ENCODE measurements at places on chromosomes 3 and 15.

- no peak for DNase-seq
Observed at GRCh38 chr15:40183636-40184463, 23.0 kb downstream of the BUB1B start.

DNA sequence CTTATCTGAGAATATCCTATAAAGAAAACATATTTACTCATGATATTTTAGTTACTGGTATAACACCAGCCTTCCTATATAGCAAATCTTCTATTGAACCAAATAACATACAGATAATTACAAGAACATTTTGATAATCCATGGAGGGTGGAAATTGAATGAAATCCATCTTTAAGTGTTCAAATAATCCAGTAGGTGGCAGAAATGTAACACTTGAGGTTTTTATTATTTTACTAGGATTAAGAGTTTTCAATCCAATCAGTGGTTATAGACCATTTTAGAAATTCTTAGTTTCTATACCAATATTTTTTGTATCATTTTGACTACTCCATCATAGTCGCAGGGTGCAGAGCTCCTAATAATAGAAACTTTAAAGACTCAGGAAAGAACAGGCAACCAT is 101.9 kb upstream of the KCNH8 start:
- DNase-seq: no peak

- no peak for DNase-seq
Observed at GRCh38 chr3:183244981-183245476, 8.0 kb upstream of the B3GNT5 start.

- DNase-seq: no peak
Observed at GRCh38 chr15:51253366-51253765, 85.0 kb downstream of the CYP19A1 start.

DNA sequence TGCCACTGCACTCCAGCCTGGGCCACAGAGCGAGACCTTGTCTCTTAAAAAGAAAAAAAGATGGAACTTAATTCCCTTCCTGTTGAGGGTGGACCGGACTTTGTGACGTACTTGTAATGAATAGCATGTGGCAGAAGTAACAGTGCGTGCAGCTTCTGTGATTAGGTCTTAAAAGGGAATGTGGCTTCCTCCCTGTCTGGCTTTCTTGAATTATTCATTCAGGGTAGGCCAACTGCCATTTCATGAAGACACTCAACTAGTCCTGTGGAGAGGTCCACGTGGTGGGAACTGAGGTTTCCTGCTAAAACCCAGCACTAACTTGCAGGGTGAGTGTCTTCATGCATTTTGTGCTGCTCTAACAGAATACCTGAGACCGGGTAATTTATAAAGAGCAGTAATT is 98.9 kb upstream of the PIAS1 start:
- no peak for DNase-seq

DNA sequence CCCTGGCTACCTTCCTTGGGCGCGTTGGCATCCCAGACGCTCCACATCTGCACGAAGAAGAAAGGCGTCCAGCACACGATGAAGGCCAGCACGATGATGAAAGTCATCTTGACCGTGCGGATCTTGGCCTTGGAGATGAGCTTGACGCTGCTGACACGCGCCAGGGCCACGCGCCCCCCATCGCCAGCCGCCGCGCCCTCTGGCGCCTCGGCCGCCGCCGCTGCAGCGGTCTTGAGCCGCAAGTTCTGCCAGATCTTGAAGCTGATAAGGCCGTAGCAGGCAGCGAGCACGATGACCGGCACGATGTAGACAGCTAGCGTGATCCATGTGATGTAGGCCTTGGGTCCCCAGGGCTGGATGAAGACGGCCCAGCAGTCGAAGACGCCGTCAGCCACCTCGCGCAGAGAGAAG is 2.2 kb downstream of the OXTR start:
- no peak for DNase-seq

GRCh38 chr3:99332718-99333117 is 305.7 kb upstream of the COL8A1 start:
- no peak for DNase-seq

DNA sequence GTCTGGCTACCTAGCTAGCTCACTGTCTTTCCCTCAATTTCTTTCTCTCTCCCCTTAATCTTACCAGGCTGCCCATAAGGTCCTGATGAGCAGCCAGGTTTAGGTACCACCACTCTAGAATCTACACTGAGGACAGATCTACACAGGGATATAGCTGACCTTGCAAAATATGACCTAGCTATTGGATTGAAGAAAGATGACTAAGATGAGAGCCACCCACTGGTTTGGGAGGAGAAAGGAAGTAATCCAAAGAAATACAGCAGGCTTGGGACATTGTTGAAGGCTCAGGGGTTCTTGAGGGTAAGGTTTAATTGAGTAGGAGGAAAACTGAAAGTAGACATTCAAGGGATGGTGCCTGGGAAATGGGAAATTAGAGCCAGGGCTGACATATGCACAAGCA is 142.0 kb upstream of the TMC3 start:
- DNase-seq: no peak

DNA sequence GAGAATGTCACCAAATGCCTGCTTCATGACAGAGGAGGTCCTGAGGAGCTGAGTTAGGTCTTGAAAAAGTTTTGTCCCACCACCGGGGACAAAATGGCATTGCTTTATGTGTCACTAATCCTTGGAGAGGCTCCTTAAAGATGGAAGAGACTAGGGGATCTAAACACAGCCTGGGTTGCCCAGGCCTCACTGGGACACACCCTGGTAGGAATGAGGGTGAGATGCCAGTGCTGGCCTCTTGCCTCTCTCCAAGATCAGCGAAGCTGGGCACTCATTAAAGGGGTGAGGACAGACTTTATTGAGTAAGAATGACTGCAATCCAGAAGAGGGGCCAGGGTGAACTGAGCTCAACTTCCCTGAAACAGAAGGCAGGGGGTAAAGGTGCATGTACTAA is 58.5 kb upstream of the KLF13 start:
- DNase-seq: no peak

DNA sequence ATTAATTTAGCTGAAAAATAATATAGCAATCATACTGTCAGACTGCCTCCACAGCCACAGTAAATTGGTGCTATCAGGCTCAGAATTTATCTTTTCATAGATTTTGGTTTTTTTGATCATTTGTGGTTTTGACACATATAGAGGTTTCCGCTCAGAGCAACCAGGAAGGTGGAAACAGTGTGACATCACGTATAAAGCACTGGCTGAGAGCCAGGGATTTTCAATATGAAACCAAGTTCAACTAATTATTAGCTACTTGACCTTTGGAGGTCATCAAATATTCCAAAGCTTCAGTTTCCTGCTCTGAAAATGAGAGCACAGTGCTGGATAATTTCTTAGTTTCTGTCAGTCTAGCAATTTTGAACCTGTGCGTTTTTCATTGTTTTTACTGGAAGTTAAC is 433.8 kb upstream of the SUCLG2 start:
- DNase-seq: no peak

DNA sequence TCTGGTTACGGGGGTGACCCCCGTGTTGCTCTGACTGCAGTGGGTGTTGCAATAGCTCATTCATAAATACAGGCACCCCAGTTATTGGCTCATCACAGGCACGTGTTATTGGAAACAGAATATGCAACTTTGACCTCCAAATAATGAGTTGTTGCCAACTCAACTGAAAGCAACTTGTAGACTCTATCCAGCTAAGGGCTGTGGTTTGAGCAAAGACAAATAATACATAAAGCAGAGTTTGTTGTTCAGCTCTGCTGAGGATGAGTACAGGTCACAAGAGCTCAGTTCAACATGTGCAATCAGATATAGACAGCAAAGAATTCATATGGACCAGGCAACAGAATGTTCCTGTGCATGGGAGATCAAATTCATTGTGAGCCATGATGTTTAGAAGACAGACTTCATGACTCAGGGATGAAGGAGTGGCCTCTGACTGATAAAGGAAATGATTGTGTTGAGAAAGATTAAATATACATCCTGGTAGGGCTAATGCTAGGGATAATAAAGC is 87.6 kb upstream of the LRIG1 start:
- DNase-seq: no peak

DNA sequence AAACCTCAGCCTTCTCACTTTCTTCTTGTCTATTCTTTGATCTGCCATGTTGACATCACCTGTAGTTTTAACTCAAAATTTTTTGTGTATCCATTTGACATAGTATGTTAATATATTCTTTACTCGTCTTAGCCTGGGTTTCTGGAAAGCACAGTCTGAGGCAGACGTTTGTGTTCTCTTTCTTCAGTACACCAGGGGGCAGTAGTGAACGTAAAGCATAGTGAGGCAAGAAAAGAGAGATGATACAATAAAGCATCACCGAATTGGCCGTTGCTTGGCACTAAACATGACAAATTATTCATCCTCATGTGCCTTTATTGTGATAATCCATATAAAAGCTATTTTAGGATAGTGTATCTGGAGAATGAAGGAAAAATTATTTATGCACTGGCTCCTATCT is 141.0 kb upstream of the MYRIP start:
- DNase-seq: no peak

- no peak for DNase-seq
Observed at GRCh38 chr15:82850731-82851130, 41.3 kb downstream of the WHAMM start.

GRCh38 chr3:168267179-168267578 is 171.5 kb upstream of the GOLIM4 start:
- DNase-seq: no peak

GRCh38 chr3:197132916-197133530 is 103.4 kb upstream of the MELTF start:
- no peak for DNase-seq

GRCh38 chr15:44066211-44066827 is 128.8 kb downstream of the FRMD5 start:
- peak; percentile 52 for DNase-seq

GRCh38 chr3:185059766-185060165 is 93.1 kb downstream of the C3orf70 start:
- no peak for DNase-seq

- no peak for DNase-seq
Observed at GRCh38 chr3:69961706-69962439, 37.7 kb upstream of the SAMMSON start.

DNA sequence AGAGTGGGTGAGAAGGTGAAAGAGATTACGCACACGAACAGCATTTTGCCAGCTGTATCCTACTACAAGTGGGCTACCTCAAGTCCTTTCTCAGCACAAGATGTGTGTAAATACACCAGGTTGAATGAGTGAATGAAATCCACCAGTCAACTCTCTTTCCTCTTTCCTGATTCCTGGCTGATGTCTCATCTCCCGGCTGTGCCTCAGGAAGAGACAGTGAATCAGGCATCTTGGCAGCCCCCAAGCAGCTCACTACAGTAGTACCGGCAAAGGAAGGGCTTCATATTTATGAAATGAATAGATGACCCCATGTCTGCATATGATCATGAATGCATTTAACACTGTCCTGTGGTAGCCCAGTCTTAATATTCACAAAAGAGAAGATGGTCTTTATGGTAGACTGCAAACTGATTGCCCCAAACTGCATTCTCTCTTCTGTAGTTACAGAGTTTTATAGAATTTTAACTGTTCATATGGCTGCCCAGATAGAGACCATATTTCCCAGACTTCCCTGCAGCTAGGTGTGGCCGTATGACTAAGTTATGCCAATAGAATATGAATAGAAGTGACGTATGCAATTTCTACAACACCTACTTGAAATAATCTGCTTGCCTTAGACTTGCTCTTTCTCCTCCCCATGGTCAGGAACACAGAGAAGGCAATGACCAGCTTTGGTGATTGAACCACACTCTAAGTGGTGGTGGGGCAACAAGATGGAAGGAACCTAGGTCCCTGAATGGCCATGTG is 22.7 kb downstream of the MGLL start:
- DNase-seq: peak; percentile 60

GRCh38 chr15:67241132-67241855 is 13.2 kb downstream of the AAGAB start:
- DNase-seq: no peak

DNA sequence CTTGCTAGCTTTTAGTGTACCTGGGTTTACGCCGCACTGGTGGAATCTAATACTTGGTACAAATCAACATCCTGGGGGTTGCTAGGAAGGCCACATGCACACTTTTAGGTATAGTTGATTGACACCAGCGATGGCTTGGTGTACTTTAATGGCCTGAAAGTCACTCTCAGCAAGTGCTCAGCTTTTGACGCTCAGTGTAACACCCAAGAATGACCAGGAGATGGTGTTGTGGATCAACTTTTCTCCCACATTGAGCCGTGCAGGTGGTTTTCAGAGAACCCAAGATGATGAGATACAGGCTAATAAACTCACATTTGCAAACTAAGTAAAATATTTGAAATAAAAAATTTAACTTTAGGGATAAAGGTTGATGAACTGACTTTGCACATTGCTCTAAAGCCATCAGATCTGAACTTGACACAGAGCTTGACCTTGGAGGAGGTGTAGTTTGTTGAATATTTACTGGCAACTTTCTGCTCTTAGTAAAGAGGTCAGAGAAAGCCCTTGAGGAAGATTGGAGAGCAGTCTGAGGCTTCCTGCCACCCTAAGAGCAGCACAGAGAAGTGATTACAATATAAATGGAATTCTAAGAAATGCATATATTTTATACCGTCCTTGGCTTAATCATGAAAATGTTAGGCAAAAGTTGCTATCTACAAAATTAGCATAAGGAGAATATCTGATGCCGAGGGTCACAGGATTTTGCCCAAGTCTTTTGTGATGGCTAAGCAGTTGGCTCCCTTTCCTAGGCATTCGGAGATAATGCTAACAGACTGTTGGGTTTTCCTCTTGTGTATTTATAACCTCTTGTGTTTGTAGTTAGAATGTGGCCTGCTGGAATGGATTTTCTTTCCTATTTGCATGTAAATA is 143.4 kb upstream of the RASGRP1 start:
- DNase-seq: peak; percentile 43

DNA sequence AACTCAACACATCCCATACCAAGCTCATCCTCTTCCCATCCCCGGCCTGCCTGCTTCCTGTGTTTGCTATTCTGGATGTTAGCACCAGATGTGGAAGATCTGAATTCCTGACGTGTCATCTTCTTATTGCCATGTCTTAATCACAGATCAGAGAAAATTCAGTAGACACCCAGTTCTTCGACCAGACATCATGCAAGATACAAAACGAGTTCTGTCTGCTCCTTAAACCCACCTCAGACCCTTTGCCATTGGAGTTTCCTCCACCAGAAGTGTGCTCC is 52.0 kb downstream of the FGD5 start:
- DNase-seq: no peak

GRCh38 chr3:195260280-195260905 is 10.6 kb downstream of the XXYLT1 start:
- DNase-seq: peak; percentile 34

DNA sequence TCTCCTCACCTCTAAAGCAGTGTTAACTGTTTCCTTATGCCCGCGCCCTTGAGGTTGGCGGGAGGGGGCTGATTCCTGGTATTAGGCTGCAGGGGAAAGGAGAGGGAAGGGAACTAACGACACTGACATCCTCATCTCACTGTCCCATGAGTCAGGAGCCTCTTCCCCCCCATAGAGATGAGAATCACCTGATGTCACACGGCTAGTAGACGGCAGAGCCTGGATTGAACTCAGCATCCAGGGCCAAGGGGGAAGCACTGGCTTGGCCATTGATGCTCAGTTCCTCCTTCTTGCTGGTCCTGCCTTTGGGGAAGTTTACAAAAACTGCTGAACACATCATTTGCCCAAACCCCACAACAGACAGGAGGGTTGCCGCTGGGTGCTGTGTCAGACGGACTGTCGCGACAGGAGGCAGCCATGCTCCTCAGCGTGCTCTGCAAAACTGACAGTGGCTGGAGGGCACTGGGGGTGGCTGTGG is 38.5 kb downstream of the IDH2 start:
- no peak for DNase-seq

- no peak for DNase-seq
Observed at GRCh38 chr15:86555939-86556338, 476.3 kb downstream of the AGBL1 start.
